ENCODE measurements at places on chromosomes 5 and 9.

DNA sequence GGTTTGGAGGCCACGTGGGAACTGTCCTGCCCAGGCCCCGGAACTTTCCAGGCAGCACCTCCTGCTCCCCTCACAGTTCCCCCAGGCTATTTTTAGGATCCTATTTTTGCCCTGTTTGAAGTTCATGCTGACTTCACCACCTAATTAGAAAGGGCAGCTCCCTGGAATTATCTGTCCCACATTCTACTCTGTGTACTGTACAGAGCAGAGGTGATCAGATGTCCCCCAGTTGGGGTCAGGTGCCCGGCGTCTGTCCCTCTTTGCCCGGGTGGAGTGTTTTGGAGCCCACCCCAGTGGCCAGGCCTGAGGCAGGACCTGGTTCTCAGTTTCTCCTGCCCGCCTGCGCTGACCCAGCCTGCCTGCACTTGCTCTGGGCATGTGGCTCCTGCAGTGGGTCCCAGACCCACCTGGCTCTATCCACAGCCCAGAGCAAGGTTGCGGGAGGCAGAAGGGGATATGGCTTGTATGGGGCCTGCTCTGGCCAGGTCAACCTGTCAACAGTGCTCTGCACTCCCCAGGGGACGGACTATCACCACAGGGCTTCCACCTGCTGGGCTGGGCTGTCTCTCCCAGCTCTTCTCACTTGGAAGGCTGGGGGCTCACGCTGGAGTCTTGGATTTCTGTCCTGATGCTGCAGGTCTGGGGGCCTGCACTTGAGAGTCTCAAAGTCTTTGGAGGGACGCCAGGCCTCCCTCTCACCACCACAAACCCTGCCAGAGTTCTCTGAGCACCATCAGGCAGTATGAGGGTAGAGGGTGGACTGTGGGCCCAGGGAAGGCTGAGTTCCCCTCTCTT lies 268.3 kb downstream of the GADD45G start:
- H3K4me3 ChIP-seq: no peak overlapping the region
- no peak for DNase-seq
- H3K36me3 ChIP-seq: no peaks in the 10 kb centered on the region
- no peaks in the 10 kb centered on the region for H3K4me1 ChIP-seq
- H3K27me3 ChIP-seq: no peaks in the 10 kb centered on the region
- H3K27ac ChIP-seq: no peak overlapping the region

DNA sequence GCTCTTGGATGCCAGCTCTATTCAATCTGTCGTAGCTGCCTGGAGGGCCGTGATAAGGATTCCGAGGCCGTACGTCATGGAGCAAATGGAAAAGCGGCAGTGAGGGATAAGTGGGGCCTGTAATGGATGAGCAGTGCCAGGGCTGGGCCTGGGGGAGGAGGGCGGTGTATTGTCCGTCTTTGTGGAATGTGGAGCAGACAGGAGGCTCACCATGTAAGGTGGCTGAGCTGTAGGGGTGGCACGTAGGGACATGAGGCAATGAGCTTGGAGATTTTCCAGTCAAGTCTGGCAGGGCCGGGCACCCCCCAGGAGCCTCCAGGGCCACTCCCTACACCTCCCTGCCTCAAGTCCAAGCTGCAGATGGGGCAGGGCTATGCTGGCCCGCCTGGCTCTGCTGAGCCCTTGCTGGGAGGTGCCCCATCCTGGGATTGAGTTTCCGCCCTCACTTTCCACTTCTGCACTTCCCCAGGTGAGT lies 29.2 kb downstream of the NCS1 start:
- no peak overlapping the region for H3K27ac ChIP-seq
- no peak overlapping the region for H3K4me3 ChIP-seq
- no peaks in the 10 kb centered on the region for H3K27me3 ChIP-seq
- no peaks in the 10 kb centered on the region for H3K36me3 ChIP-seq
- no peak for DNase-seq

- no peak overlapping the region for H3K4me3 ChIP-seq
- H3K27me3 ChIP-seq: no peaks in the 10 kb centered on the region
- no peaks in the 10 kb centered on the region for H3K36me3 ChIP-seq
- no peak overlapping the region for H3K27ac ChIP-seq
Observed at GRCh38 chr5:127766676-127767335, 63.6 kb downstream of the CCDC192 start.

GRCh38 chr9:96411129-96411838 lies 6.9 kb downstream of the ZNF367 start:
- DNase-seq: no peak
- peaks cover 43% of the 10 kb centered on the region for H3K4me1 ChIP-seq
- H3K4me3 ChIP-seq: no peak overlapping the region
- H3K27me3 ChIP-seq: no peaks in the 10 kb centered on the region

- H3K36me3 ChIP-seq: no peaks in the 10 kb centered on the region
- no peak overlapping the region for H3K27ac ChIP-seq
- peak; percentile 76 for DNase-seq
- no peak overlapping the region for H3K4me3 ChIP-seq
Observed at GRCh38 chr5:1644810-1645571, 121.2 kb upstream of the LPCAT1 start.

DNA sequence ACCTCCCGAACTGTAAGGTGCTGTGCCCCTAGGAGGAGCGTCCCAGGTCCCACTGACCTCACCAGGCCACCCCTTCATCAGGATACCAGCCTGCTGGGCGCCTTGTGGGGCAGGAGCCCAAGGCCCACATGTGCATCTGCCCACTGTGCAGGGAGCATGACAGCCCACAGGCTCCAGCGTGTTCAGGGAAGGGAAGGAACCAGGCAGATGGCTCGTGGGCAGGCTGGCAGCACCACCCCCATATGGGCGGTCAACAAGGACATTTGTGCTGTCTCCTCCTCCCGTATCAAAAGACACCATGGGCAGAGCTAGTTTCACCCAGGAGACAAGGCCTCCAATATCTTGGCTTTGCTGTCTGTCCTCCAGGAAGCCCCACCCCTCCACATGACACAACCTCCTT lies 85.5 kb upstream of the PPP1R26 start:
- H3K36me3 ChIP-seq: no peaks in the 10 kb centered on the region
- H3K4me1 ChIP-seq: no peaks in the 10 kb centered on the region
- no peak for DNase-seq
- H3K27me3 ChIP-seq: no peaks in the 10 kb centered on the region

- H3K27me3 ChIP-seq: no peaks in the 10 kb centered on the region
- H3K4me3 ChIP-seq: no peak overlapping the region
- no peak overlapping the region for H3K27ac ChIP-seq
- no peak for DNase-seq
- H3K4me1 ChIP-seq: peaks cover 24% of the 10 kb centered on the region
Observed at GRCh38 chr5:74761241-74761640, 5.7 kb downstream of the GFM2 start.

GRCh38 chr5:104186510-104186909 lies 623.9 kb upstream of the NUDT12 start:
- no peak overlapping the region for H3K4me3 ChIP-seq
- no peak overlapping the region for H3K27ac ChIP-seq
- no peak for DNase-seq
- no peaks in the 10 kb centered on the region for H3K27me3 ChIP-seq
- H3K4me1 ChIP-seq: no peaks in the 10 kb centered on the region

- no peak overlapping the region for H3K27ac ChIP-seq
- no peaks in the 10 kb centered on the region for H3K36me3 ChIP-seq
- H3K27me3 ChIP-seq: peaks cover 5% of the 10 kb centered on the region
- H3K4me3 ChIP-seq: no peak overlapping the region
- no peak for DNase-seq
- H3K4me1 ChIP-seq: no peaks in the 10 kb centered on the region
Observed at GRCh38 chr5:151683444-151683843, 3.3 kb downstream of the SPARC start.
